ENCODE measurements at places on chromosomes 16 and 17. TPM values are rescaled to one million over a fixed set of nuclear protein-coding genes. Genes with fewer than 3 reads are reported as not detected.

DNA sequence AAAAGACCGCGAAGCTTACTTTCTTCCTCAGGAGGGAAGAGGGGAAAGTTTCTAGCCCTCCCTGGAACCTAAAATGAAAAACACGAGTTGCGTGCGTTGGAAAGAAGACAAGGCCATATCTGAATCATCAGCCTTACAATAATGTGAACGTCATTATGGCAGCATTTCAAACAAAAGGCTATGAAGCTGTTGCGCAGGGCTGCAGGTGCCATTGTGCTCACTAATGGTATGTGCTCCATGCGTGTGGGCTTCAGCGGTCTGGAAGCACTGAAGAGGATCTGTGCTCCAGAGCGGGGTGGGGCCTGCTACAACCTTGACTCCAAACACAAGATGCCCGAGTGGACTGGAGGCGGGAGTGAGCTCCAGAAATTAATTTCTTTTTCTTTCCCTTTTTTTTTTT is 12.1 kb upstream of the CYB5B start:
- no peaks in the 10 kb centered on the region for H3K4me1 ChIP-seq
- no peaks in the 10 kb centered on the region for H3K27me3 ChIP-seq
- no peak overlapping the region for H3K27ac ChIP-seq
- H3K36me3 ChIP-seq, result no peaks in the 10 kb centered on the region

DNA sequence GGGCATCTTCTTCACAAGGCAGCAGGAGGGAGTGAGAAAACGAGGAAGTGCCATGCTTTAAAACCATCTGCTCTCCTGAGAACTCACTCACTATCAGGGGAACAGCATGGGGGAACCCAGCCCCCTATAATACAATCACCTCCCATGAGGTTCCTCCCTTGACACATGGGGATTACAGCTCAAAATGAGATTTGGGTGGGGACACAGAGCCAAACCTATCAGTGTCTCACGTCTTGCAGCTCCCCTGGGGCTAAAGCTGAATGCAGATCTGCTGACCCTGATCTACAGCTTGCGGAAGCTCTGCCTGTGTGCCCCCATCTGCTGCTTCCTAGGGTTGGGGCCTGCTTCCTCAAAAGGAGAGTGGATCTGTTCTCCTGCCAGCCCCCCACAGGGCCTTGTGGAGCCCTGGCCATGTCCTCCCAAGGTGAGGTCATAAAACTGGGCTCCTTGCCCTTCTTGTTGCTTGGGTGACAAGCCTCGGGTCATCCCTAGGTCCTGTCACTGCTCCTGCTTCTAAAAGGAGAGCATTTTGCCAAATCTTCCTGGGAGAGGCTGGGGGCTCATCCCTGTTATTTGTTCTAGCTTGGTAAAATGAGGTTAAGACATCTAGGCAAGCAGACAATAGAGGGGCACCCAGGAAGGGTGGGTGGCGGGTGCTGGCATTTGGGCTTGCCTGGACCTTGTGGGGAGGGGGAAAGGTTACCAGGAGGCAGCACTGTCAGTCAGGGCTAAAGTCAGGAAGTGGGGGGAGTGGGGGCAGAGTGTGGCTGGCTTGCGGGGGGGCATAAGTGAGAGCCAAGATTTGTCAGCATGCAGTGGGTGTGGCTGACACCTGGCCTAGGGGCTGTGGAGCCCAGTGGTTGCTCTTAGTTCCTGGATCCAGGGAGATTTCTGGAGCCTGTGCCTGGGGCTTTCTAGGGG is 16.0 kb downstream of the KRT33A start:
- no peaks in the 10 kb centered on the region for H3K36me3 ChIP-seq
- peak overlapping the region; percentile 73 for H3K27ac ChIP-seq
- H3K4me1 ChIP-seq, result peaks cover 36% of the 10 kb centered on the region
- no peak overlapping the region for H3K4me3 ChIP-seq

GRCh38 chr17:6452471-6453266 is 8.4 kb downstream of the PIMREG start:
- no peaks in the 10 kb centered on the region for H3K36me3 ChIP-seq
- no peak overlapping the region for H3K27ac ChIP-seq
- peaks cover 14% of the 10 kb centered on the region for H3K4me1 ChIP-seq
- no peaks in the 10 kb centered on the region for H3K27me3 ChIP-seq
- ATAC-seq, result no peak

DNA sequence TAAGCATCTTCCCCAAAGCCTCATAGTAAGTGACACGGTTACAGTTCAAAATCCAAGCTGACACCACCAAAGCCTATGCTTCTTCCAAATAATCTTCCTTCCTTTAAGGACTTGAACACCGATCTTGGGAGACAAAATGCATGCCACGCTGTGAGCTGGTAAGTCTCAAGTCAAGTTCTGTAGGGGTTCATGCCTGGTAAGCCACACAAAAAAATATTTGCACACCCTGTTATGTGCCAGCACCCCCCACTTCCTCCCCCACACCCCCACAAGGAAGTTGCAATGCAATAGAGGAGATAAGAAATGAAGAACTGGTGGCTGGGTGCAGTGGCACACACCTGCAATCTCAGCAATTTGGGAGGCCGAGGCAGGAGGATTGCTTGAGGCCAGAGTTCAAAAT is 5.6 kb downstream of the NOG start:
- H3K4me3 ChIP-seq, result peak overlapping the region; percentile 46
- ATAC-seq, result no peak
- H3K27me3 ChIP-seq, result peaks cover 37% of the 10 kb centered on the region
- no peak overlapping the region for H3K27ac ChIP-seq

GRCh38 chr17:61583242-61583641 is 7.8 kb downstream of the NACA2 start:
- no peak for ATAC-seq
- no peaks in the 10 kb centered on the region for H3K36me3 ChIP-seq
- peaks cover 26% of the 10 kb centered on the region for H3K27me3 ChIP-seq
- no peaks in the 10 kb centered on the region for H3K4me1 ChIP-seq
- H3K27ac ChIP-seq, result no peak overlapping the region
- H3K4me3 ChIP-seq, result no peak overlapping the region

GRCh38 chr16:89924925-89925307 is 1.8 kb downstream of the TUBB3 start:
- H3K36me3 ChIP-seq, result no peaks in the 10 kb centered on the region
- peaks cover 3% of the 10 kb centered on the region for H3K27me3 ChIP-seq
- H3K4me3 ChIP-seq, result peak overlapping the region; percentile 17
- peaks cover 3% of the 10 kb centered on the region for H3K4me1 ChIP-seq
- H3K27ac ChIP-seq, result no peak overlapping the region

DNA sequence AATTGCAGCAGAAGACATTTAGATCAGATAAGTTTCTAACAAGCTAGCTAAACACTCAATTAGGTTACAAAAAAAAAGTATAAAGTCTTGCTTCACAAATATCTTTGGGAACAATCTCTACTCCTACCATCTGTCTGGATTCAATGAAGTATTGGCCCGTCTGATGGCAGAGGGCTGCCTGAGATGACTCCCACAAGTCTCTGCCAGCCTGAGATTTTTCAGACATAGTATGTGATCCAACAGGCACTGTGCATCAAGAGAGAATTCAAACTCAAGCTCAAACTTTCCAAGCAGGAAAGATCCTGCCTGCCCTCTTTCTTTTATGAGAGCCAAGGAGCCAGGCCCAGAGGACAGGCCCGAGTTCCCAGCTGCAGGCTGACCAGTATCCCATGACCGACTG is 22.6 kb downstream of the SLC39A11 start:
- H3K4me3 ChIP-seq, result no peak overlapping the region
- no peak for ATAC-seq
- H3K36me3 ChIP-seq, result no peaks in the 10 kb centered on the region
- H3K4me1 ChIP-seq, result peaks cover 13% of the 10 kb centered on the region
- no peak overlapping the region for H3K27ac ChIP-seq
- no peaks in the 10 kb centered on the region for H3K27me3 ChIP-seq

DNA sequence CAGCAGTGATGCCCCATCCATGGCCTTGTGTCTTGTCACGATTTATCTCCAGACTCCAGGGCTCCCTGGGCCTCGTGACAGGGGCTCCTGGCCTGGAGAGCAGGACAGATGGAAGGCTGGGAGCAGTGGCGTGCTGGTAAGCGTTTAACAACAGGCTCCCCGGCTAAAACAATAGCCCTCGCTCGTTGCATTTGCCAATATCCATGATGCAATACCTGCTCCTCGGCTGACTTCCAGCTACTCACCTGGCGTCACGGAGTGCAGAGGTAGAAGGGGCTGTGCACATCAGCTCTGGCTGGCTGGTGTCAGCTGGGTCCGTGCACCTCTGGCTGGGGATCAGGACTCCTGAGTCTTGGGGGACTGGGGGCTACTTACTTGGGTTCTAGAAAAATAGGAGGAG is 1.5 kb upstream of the BICDL2 start:
- no peak overlapping the region for H3K27ac ChIP-seq
- peaks cover 45% of the 10 kb centered on the region for H3K27me3 ChIP-seq
- ATAC-seq, result no peak
- H3K4me3 ChIP-seq, result no peak overlapping the region
- H3K36me3 ChIP-seq, result peaks cover 5% of the 10 kb centered on the region
- peaks cover 4% of the 10 kb centered on the region for H3K4me1 ChIP-seq

DNA sequence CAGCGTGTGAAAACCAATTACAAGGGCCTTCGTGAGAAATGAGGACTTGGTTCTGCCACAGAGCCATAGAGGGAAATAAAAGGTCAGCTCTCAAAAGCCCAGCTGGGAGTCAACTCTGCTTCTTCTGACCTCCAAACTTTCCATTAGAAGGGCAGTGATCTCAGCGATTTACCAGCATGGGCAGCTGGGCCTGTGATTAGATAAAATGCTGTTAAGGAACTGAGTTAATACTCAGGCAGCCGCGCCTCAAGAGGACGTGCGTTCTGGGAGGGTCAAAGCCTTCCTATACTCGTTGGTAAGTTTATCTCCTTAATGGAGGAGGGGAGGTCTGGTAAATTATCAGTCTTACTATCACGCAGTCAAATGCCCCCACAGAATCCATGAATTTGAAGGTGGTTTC is 480.2 kb upstream of the ERCC4 start:
- H3K36me3 ChIP-seq, result no peaks in the 10 kb centered on the region
- no peak overlapping the region for H3K4me3 ChIP-seq
- no peaks in the 10 kb centered on the region for H3K27me3 ChIP-seq
- H3K27ac ChIP-seq, result no peak overlapping the region
- ATAC-seq, result no peak

GRCh38 chr16:88055356-88055755 is 104.1 kb downstream of the BANP start:
- H3K4me3 ChIP-seq, result no peak overlapping the region
- H3K36me3 ChIP-seq, result peaks cover 47% of the 10 kb centered on the region
- no peaks in the 10 kb centered on the region for H3K27me3 ChIP-seq
- no peak overlapping the region for H3K27ac ChIP-seq
- no peak for ATAC-seq
- H3K4me1 ChIP-seq, result no peaks in the 10 kb centered on the region

GRCh38 chr17:59914274-59914854 is 21.4 kb downstream of the RPS6KB1 start:
- H3K27ac ChIP-seq, result no peak overlapping the region
- no peak overlapping the region for H3K4me3 ChIP-seq
- H3K4me1 ChIP-seq, result no peaks in the 10 kb centered on the region
- no peak for ATAC-seq

DNA sequence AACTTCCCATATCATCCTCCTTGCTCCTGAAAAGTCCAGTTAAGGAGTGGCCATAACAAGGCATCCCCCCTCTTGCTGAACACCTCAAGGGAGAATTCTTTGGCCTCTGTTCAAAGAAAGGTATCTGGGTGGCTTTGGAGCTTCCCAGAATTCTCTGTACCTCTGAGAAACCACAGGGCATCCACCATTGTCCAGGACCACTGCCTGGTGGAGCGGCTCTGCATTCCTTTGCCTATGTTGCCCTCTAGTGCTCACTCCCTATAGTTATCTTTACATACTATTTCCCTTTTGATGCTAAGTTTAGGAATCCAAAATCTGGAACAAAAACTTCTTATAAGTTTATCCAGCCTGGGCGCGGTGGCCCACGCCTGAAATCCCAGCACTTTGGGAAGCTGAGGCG is 30.3 kb downstream of the CHD9NB start:
- H3K4me1 ChIP-seq, result peaks cover 6% of the 10 kb centered on the region
- no peaks in the 10 kb centered on the region for H3K36me3 ChIP-seq
- H3K27me3 ChIP-seq, result peaks cover 5% of the 10 kb centered on the region
- ATAC-seq, result no peak
- no peak overlapping the region for H3K4me3 ChIP-seq
- no peak overlapping the region for H3K27ac ChIP-seq

- H3K4me3 ChIP-seq, result no peak overlapping the region
- H3K36me3 ChIP-seq, result no peaks in the 10 kb centered on the region
- no peak overlapping the region for H3K27ac ChIP-seq
- no peaks in the 10 kb centered on the region for H3K27me3 ChIP-seq
- ATAC-seq, result no peak
These were observed 38.5 kb downstream of the OTOA start for GRCh38 chr16:21702276-21702675.

DNA sequence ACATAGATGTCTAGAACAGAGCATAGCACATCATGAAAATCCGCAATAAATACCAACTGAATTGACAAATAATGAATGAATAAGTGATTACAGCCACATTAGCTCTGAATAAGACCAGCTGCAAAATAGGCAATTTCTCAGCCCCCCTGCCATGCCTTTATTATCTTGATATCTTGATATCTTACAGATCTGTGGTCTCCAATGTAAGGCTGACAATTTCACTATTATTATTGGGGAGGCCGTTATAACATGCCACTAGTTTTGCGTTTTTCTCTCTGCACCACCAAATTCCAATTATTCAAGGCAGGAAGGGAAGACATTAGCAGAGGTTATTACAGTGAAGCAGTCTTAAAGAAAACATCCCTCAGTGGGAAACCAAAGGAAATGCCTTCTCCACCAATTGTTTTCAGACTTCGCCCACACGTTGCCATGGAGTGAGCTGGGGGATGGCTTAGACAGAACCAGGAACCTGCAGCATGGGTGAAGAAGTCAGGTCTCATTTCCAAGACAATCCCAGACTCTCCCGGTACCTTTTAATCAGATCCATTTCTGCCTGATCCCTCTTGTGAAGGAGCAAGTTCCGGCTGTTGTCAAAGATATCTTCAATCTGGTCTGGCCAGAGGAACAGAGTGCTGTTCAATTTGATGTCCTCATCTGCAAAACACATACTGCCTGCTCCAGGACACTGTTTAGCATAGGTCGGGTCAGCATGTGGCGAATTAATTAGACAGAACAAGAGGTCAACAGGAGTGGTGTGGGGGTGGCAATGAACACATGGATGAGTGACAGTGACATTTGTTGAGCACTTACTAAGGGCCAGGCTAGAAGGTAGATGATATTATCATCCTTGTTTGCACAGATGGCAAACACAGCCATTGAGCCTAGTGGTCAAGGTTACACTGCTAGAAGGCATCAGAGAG is 46.4 kb downstream of the DNAH3 start:
- no peak for ATAC-seq
- H3K36me3 ChIP-seq, result no peaks in the 10 kb centered on the region
- H3K4me3 ChIP-seq, result no peak overlapping the region

- H3K4me3 ChIP-seq, result no peak overlapping the region
- peaks cover 16% of the 10 kb centered on the region for H3K4me1 ChIP-seq
- no peaks in the 10 kb centered on the region for H3K36me3 ChIP-seq
- ATAC-seq, result no peak
These were observed 50.1 kb upstream of the GSE1 start for GRCh38 chr16:85563034-85563433.

GRCh38 chr16:5460701-5461100 is 363.1 kb upstream of the EEF2KMT start:
- H3K27me3 ChIP-seq, result peaks cover 19% of the 10 kb centered on the region
- ATAC-seq, result no peak
- H3K27ac ChIP-seq, result no peak overlapping the region
- no peaks in the 10 kb centered on the region for H3K4me1 ChIP-seq
- H3K4me3 ChIP-seq, result no peak overlapping the region
- H3K36me3 ChIP-seq, result no peaks in the 10 kb centered on the region

Gene SLC12A3
- total RNA-seq, result not detected
